Aortic smooth muscle cell (primary cell): ENCODE measurements at places on chromosomes 3 and 15. TPM values are rescaled to one million over a fixed set of nuclear protein-coding genes. Genes with fewer than 3 reads are reported as not detected.

CSK gene
- total RNA-seq: 25.4 and 25.8 TPM in 2 replicates

PPP1R14D gene
- not detected in 2 replicates for total RNA-seq

ELL3 gene
- total RNA-seq: 2.4 and 3.4 TPM in 2 replicates

SEMA3F gene
- 8.7 and 19.8 TPM in 2 replicates for total RNA-seq

NR1D2 gene
- total RNA-seq: 50.6 and 70.0 TPM in 2 replicates

KIF15 gene
- 6.5 and 11.0 TPM in 2 replicates for total RNA-seq

HYAL2 gene
- total RNA-seq: 64.2 and 104 TPM in 2 replicates

SERINC4 gene
- under 0.01 and 0.06 TPM in 2 replicates for total RNA-seq

ARGFX gene
- total RNA-seq: not detected in 2 replicates

EPM2AIP1 gene
- total RNA-seq: 17.0 and 20.8 TPM in 2 replicates

CAMK2N2 gene
- total RNA-seq: 0.50 and 0.66 TPM in 2 replicates

AKAP13 gene
- 75.0 and 117 TPM in 2 replicates for total RNA-seq

UBAP1L gene
- total RNA-seq: 1.2 TPM in 2 replicates

TRIM42 gene
- not detected in 2 replicates for total RNA-seq
